Activated T-helper 17 cell treated with anti-CD3 and anti-CD28 coated beads, Interleukin-2, amount 50 U/mL, for 72 hours (primary cell): ENCODE measurements at places on chromosomes 5 and 9.

- no peak for ATAC-seq
Measured at GRCh38 chr9:118992813-118993794, 376.1 kb downstream of the BRINP1 start.

DNA sequence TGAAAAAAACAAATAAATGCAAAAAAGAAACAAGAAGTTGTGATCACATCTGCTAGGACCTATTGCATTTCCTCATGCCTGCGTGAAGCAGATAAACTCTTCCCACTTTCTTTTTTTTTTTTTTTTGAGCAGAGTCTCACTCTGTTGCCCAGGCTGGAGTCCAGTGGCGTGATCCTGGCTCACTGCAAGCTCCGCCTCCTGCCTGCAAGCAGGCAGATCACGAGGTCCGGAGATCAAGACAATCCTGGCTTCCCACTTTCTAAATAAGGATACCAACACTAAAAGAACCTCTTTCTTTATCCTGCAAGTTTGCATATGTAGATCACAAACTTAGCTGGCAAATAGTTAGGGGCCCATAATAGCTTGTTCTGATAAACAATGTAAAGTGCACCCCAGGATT lies 128.6 kb downstream of the ASTN2 start:
- no peak for ATAC-seq

GRCh38 chr5:155556222-155556621 lies 542.7 kb downstream of the KIF4B start:
- ATAC-seq = no peak

DNA sequence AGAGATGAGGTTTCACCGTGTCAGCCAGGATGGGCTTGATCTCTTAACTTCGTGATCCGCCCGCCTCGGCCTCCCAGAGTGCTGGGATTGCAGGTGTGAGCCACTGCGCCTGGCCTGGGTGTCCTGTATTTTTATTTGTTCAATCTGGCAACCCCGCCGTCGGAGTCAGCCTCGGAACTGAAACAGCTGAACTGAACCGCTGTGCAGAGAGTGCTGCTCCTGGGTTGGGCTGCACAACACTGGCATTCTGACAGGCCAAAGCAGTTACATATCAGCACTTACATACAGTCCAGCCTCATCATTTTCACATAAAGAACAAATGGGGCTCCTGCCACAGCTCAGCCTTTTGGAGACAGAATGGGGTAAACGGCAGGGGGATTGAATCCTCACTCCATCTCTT lies 185.6 kb downstream of the C9orf50 start:
- no peak for ATAC-seq

- no peak for ATAC-seq
Measured at GRCh38 chr9:27348785-27349697, 52.1 kb upstream of the EQTN start.

DNA sequence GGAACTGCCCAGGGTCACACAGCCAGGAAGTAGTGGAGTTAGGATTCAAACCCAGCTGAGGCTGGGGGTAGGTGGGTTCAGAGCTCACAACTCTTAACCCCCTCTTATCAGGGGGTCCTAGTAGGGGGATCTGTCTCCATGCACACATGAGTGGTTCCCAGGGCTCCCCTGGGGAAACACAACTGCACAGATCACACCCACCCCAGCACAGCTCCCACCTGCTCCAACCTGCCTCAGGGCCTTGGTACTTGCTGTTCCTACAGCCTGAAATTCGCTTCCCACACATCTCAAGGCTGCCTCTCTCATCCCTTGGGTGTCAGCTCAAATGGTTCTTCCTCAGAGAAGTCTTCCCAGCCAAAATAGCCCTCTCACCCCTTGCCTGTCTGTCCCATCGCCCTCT lies 4.8 kb downstream of the SNCB start:
- no peak for ATAC-seq

- no peak for ATAC-seq
Measured at GRCh38 chr5:172931001-172931536, 28.2 kb upstream of the RPL26L1 start.

- ATAC-seq = no peak
Measured at GRCh38 chr9:128118971-128119665, 8.4 kb downstream of the PTGES2 start.

- ATAC-seq = no peak
Measured at GRCh38 chr5:96157077-96157780, 195.6 kb upstream of the ELL2 start.

- no peak for ATAC-seq
Measured at GRCh38 chr5:163760498-163760897, 255.1 kb downstream of the MAT2B start.

- peak; percentile 99 for ATAC-seq
Measured at GRCh38 chr5:55868846-55869245, 17.7 kb downstream of the IL31RA start.

DNA sequence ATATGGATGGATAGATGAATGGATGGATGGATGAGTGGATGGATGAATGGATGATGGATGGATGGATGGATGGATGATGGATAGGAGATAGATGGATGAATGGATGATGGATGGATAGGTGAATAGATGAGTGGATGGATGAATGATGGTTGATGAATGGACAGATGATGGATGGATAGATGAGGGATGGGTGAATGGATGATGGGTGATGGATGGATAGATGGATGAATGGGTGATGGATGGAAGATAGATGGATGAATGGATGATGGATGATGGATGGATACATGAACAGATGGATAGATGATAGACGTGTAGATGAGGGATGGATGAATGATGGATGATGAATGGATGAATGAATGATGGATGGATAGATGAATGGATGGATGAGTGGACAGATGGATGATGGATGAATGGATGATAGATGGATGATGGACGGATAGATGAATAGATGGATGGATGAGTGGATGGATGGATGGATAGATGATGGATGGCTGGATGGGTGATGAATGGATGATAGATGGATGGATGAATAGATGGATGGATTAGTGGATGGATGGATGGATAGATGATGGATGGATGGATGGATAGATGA lies 53.8 kb downstream of the OLFM1 start:
- ATAC-seq = no peak

DNA sequence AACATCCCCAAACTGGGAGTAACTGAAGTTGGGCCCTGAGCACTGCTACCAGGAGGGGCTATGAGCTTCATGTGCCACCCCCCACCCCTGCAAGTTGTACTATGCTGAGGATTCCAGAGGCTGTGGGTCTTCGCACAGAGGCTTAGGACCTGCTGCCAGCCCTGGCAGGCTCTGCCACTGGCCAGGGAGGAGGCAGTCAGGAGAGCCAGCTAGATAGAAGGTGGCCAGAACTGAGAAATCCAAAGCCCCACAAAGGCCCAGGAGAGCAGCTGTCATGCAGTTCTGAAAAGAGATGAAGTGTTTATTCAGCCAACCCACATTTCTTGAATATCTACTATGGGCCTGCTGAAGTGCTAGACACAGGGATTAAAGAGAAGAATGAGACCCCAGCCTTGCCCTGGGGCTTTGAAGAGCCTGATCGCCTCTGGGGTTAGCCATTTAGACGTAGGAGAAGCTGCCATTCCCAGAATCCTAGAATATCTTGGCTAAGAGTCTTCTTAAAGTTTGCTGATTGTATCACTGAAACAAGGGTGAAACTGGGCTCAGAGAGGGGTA lies 1.4 kb downstream of the ALAD start:
- ATAC-seq = no peak

DNA sequence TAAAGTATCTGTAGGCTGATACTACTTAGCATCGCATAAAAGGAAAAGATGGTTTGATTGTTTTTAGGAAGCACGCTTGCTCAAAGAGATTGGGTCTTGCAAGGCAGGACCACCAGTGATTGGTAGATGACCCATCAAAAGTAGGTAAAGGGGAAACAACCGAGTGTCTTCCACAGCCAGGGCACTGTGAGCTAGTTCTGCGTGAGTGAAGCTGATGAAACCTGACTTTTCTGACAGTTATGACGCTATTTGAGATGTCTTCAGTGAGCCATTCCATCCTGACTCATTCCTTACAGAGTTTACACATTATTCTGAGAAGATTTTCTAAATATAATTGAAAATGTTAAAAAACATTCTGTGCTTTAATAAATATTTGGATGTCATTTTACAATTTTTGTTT lies 49.7 kb downstream of the BASP1 start:
- ATAC-seq = no peak

DNA sequence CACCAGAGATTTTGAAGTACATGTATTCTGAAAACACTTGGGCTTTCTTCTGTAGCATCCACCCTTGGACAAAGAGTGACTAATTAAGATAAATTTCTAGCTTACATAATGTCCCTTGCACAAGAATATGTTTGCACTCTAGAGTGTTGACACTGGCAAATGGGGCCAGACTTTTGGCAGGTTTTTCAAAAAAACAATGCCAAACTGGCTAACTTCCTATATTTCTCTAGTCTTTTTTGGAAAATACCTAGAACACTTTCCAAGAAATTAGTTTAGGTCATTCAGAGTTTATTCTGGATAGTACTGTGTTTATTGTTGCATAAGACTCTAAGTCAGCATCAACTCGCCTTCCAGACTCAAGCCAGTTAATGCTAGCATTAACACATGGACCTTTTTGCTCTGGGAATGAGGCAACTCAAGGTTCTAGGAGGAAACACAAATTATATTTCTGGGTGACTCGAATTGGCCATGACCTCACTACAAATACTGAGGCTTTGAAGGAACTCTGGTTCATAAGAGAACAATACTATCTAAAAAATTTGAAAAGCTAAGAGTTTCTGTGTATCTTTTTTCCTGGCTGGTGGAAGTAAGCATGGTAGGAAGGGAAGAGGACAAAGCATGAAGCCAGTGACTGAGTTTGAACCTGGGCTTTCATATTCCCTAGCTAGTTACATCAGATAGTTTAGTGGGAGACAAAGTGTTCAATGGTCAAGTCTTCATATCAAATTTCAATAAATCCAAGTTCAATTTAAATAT lies 101.6 kb downstream of the NREP start:
- ATAC-seq = no peak

- no peak for ATAC-seq
Measured at GRCh38 chr5:104612005-104612404, 1049.4 kb upstream of the NUDT12 start.

DNA sequence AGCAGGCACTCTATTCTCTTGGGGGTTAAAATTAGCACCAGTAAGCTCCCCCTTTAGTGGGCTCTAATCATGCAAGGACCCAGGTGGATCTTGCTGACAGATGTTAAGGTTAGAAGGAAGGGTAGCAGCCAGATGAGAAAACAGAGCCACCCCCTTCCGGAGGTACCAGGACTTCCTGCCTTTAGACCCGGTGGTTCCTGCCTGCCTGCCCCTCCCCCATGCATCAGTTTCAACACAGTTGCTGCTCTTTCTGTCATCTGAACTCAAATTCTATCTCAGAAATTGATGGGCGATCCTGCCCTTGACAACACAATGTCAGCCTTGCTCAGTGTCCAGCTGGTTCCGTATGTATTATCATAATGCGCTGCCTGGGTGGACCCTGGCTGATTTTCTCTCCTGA lies 287.3 kb downstream of the EBF1 start:
- ATAC-seq = peak; percentile 42

DNA sequence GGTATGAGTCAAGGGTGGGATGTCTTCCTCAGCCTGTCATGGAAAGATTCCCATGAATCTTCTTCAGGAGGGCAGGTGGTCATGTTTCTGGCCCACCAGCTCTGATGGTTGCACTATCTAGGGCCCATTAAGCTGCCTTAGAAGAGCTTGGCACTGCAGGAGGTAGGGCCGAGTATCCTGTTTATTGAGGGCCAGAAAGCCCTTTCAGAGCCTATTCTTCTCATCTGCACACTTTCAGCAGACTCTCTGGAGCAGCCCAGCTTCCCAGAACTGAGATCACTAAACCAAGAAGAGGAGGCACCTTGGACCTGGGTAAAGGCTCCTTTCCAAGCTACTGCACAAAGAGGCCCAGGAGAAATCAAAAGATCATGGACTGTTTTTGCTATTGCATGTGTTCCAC lies 146.5 kb downstream of the MTX3 start:
- ATAC-seq = no peak

DNA sequence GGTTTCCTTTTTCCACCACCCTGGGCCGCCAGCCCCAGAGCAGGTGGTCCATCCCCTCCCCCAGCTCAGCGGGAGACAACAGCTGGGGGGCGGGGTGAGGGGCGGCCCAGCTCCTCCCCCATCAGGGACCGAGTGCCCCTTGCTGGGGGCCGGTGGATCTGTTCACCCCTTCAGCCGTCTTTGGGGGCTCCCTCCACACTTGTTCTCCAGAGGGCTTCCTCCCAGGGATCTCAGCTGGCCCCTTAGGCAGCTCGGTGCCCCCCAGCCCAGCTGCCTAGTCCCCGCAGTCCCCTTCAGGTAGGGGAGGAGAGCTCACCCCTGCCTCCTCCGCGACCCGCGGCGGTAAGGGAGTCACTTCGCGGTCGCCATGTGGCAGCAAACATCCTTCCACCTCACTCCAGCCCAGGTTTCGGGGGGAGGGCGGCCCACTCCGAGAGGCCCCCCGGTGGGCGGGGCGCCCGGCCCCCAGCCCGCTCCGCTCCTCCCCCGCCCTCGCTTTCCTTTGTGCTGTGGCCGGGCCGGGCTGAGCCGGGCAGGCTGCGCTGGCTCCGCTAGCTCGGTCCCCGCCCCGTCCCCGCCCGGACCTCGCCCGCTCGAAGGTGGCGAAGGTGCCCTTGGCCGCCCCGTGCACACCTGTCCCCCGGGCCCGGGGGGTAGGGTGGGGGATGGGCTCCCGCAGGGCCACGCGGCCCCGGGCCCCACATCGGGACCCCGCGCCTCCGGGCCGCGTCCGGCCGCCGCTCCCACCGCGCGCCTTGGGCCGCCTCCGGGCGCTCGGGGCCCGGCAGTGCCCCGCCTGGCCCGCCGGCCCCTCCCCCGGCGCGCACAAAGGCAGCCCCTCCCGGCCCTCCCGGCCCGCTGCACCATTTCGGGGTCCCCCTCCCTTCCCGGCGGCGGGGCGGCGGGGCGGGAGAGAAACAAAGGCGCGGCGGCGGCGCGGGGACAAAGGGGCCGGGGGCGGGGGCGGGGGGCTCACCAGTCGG lies 683 bp downstream of the DBN1 start:
- ATAC-seq = peak; percentile 58

- no peak for ATAC-seq
Measured at GRCh38 chr9:14315875-14316601, 2.1 kb upstream of the NFIB start.

DNA sequence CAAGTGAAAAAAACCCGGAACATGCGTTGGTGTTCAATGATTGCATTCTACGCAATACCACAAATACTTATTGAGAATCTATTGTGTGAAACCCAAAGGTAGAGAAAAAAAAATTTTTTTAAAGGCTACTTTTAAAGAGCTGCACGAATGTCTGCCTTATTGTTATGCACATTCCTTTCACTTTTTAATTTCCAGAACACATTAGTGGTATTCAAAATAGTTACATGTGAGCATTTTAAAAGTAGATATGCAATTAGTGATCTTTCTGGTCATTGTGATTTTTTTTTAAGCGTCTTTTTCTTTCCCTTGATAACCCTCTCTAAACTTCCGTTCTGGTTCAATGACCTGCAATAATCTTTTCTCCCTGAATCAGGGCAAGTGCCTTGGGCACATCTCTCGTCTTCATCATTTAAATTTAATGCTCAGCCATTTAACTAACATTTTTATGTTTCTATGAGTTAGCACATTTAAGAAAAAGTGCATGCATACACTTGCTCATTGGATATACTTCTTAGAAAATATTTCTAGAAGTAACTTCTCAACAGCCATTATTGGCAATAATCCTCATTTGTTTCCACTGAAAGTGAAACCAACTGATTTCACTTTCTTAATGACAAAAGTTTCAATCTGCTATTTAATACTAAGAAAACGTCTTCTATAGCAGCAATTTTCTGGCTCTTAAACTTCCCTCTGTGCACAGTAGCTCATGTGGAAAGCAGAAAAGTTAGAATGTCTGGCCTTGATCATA lies 80.3 kb downstream of the CDH6 start:
- ATAC-seq = no peak

- peak; percentile 57 for ATAC-seq
Measured at GRCh38 chr5:172830876-172831662, 3.0 kb upstream of the ERGIC1 start.

GRCh38 chr9:93994132-93994531 lies 39.0 kb upstream of the BARX1 start:
- ATAC-seq = no peak
